Neuronal stem cell (in vitro differentiated cells): ENCODE measurements at places on chromosomes 5 and 9.

- DNase-seq, result no peak
These were observed 1275.0 kb upstream of the CDH9 start for GRCh38 chr5:28313321-28313951.

DNA sequence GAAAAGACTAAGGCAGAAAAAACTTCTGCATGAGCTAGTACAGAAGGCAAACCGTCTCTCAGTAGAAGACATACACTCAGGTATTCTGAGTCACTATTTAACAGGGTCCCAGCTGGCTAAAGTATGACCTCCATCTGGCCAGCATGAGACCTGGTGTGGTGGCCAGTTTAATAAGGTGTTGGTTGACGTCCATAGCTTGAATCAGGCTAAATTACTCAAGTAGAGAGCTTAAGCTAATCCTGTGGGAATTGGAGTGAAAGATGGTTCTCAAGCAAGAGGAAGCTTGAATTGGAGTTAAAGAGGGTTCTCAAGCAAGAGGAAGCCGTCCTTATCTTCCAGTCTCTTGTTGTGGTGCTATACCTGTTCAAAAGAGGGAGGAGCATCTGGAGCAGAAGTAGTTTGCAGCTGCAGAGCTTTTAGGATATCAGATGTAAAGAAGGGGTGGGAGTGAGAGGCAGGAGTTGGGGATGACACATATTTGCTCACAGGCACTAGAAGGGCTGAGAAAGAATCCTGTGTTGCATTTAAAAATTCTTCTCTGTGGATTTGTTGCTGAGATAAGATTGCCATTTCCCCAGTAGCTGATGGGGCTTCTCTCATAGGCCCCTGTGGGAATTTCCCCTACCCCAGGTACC lies 136.1 kb upstream of the RUSC2 start:
- DNase-seq, result no peak

- DNase-seq, result no peak
These were observed 132.0 kb downstream of the IZUMO3 start for GRCh38 chr9:24413651-24414050.

DNA sequence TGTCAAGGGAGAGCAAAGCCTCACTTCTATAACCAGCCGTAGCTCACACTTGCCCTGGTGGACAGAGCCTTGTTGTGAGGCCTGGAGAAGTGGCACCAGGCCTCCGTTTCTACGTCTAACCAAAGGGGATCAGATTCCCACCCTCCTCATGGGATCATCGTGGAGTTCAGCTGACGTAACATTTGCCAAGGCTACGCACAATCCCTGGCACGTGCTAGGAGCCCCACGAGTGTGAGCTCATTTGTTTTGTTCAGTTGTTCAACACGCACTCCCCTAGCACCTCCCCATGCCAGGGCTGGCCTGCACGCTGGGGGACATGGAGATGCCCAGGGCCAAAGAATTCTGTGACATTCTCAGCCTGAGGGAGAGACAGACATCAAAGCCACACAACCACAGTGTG lies 23.1 kb downstream of the ADGRD2 start:
- no peak for DNase-seq

DNA sequence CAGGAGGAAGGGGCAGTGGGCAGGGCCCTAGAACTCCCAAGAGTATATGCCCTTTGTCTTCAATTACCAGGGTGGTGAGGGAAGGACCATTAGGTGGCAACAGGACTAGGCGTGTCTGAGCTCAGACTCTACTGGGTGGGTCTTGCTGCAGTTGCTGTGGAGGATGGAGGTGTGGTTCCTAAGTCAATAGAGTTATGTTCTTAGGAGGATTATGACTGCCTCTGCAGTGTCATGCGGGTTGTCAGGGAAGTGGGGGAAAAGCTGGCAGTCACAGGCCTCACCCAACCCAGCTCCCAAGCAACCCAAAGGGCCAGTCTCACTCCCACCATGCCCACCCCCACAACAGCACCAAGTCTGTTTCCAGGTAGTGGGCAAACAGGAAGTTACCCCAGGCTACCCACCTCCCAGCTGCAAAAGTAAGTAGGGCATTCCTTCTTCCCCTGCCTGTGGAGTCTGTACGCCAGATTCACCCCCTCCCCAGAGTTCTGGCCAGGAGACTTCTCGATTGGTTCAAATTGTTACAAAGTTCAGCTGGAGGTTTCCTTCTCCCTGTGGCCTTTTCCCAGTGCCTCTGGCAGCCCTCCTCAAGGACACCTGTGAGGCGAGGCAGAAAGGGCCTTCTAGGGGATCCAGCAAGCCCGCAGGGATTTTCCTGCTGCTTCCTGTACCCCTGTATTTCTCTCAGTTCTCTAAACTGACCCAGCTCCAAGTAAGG lies 145.3 kb downstream of the HINT1 start:
- DNase-seq, result no peak

- no peak for DNase-seq
These were observed 19.6 kb downstream of the TCERG1 start for GRCh38 chr5:146466521-146467349.

DNA sequence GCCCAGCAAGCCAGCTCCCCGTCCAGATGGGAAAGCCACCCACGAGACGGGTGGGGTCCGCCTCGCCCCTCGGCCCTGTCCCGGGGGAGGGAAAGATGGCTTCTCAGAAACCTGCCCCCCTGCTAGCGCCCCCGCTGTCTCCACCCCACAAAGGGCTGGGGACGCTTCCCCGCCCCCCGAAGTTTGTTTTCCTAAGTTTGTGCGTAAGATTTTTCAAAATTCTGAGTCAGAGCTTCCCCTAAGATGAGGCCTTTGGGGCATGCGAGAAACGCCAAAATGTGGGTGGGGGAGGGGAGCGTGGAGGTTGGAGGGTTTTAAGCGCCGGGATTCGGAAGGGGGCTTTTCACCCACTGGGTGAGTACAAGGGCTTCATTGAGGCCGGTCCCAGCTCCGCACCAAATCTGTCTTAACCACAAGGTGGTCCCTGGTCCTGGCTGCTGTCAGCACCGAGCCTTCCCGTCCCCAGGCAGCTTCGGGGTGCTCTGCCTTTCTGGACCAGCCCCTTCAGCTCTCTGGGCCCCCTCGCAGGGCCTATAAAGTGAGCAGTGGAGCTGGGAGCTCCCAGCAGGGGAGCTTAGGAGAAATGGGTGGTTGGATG lies 32.3 kb downstream of the PRRX2 start:
- no peak for DNase-seq
